ENCODE measurements at places on chromosomes 7 and 10. TPM values are rescaled to one million over a fixed set of nuclear protein-coding genes. Genes with fewer than 3 reads are reported as not detected.

- no peak for DNase-seq
Observed at GRCh38 chr10:62005281-62005680, 103.8 kb downstream of the ARID5B start.

GRCh38 chr7:66454600-66455225 lies 174.0 kb upstream of the KCTD7 start:
- no peak for DNase-seq

- no peak for DNase-seq
Observed at GRCh38 chr10:57249615-57250281, 888.7 kb upstream of the ZWINT start.

DNA sequence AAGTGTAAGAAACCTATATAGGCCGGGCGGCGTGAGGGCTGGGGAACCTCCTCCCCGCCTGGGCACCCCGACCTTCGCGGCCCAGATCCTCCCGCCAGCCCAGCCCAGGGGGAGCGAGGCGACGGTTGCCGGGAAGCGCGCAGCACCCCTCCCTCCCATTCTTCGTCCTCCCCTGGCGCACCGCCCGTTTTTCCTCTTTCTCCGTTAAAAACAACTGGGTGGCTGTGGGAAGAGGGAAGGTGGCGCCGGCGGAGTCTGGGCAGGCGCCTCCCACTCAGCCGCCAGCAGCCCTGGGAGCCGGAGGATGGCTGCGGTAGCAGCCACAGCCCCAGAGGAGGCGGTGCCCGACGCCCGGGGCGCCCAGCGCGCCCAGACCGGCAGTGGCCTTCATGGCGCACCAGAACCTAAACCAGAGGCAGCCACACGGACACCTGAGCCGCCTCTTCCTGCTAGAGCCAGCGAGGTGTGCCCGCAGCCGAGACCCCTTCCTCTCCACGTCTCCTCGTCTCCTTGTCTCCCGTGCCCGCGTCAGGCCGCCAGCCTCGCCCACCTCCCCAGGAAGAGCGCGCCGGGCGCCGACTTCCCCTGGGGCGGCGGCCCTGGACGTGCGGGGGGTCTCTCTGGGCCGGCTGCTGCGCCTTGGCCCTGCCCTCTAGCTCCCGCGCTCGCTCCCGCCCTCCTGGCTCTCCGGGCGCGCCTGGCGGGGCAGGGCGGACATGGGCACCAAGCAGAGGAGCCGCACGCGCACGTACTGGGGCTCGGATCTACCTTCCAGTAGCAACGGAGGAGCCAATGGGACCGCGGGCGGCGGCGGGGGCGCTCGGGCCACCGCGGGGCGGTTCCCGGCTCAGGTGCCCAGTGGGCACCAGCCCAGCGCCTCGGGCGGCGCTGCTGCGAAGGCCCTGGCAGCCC lies 32.8 kb upstream of the SFTPD start:
- peak; percentile 35 for DNase-seq

GRCh38 chr10:111204838-111205237 lies 128.0 kb downstream of the ADRA2A start:
- no peak for DNase-seq

GRCh38 chr7:144854839-144855424 lies 19.1 kb upstream of the TPK1 start:
- DNase-seq, result peak; percentile 54

Gene PNLIPRP2
- total RNA-seq, result not detected

Gene GJD4
- total RNA-seq, result 13.9 TPM

DNA sequence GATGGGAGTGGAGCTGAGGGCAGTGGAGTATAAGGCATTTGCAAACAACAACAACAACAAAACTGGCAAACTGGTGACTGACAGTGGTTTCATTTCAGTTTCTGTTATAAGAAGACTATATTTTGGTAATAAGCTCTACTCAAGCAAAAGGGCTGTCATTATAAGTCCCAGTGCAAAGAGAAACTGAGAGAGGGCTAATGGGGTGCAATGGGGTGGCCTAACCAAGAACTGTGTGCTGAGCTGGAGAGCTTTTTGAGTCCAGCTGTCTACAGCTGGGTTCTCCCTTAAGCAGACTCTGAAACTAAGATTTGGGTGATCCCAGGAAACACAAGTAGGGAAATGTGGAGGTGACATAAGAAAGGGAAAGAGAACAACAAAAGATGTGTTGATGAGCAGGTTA lies 439.3 kb downstream of the ADRA2A start:
- no peak for DNase-seq

Gene AKR1C1
- total RNA-seq, result 60.1 TPM

DNA sequence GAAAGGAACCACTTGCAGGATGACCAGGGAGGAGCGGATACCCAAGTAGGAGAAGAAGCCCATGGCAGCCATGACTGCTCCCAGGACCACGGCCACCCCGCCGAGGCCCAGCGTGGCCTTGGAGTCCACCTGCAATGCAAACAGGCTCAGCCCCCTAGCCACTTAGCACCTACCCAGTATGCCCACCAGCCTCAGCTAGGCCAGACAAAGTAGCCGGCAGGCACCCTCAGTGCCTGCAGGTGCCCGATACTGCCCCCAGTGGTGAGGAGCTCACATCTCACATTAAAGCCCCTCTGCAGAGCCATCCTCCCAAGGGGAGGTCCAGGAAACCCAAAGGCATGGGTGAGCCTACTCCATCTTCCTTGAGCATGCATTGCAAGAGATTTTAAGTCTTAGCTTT lies 6.6 kb downstream of the NPC1L1 start:
- peak; percentile 38 for DNase-seq

DNA sequence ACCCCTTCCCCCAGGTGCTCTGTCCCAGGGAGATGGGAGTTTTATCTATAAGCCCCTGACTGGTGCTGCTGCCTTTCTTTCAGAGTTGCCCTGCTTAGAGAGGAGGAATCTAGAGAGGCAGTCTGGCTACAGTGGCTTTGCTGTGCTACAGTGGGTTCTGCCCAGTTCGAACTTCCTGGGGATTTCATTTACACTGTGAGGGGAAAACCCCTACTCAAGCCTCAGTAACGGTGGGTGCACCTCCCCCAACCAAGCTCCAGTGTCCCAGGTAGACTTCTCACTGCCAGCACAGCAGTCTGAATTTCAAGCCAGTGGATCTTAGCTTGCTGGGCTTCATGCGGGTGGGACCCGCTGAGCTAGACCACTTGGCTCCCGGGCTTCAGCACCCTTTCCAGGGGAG lies 143.5 kb upstream of the IMMP2L start:
- no peak for DNase-seq

Gene ASNS
- 34.8 TPM for total RNA-seq

- DNase-seq, result peak; percentile 96
Observed at GRCh38 chr7:130292682-130293257, at the start of gene CPA4. TSS of gene CPA4 (plus strand) at chr7:130293161. CDS start at chr7:130293181, 20 bp downstream.

All from myocyte (in vitro differentiated cells).